Activated T-helper 9 cell treated with anti-CD3 and anti-CD28 coated beads, Interleukin-2, amount 50 U/mL, for 16 hours (primary cell): ENCODE measurements at places on chromosomes 16 and 17.

DNA sequence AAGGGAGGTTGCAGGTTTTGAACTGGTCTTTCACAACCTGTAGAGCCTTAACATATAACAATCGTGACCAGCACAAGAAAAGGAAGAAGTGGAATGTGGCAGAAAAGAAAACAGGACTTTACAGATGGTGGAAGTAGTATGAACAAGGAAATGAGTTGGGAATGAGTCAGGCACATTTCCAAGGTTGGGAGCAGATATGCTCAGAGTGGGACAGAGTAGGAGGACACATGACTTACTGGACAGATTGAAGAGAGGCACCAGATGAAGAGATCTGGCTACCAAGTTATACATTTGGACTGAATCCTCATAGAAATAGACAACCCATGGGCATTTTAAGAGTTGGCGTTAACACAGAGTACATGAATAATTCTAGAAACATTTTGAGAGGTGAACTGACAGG, 95.3 kb downstream of the ZNF18 start:
- DNase-seq, result no peak

- DNase-seq, result no peak
These were observed 9.0 kb downstream of the CRK start for GRCh38 chr17:1447052-1447451.

- DNase-seq, result no peak
These were observed 241.4 kb upstream of the DYNLRB2 start for GRCh38 chr16:80299416-80299815.

DNA sequence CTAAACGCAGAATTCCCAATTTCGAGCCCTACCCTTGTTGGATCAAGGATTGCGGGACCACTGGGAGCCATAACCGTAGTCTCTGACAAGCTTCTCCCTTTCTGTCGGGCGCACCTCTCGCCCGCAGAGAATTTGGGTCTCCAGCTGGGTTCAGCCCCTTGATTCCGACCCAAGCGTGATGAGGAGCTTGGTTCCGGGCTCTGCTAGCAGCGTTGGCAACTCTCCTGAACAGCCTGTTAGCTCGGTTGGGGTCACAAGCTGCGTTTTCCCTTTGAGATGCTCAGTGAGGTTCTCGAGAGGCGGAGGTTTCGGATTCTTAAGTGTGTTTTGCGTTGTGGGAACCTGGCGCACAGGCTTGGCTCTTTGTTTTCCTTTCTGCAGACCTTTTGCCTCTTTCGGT, 655 bp downstream of the ATXN1L start:
- DNase-seq, result no peak

GRCh38 chr16:8831450-8831849, 33.8 kb downstream of the PMM2 start:
- DNase-seq, result no peak

GRCh38 chr16:47699106-47699505, 238.0 kb downstream of the PHKB start:
- no peak for DNase-seq

DNA sequence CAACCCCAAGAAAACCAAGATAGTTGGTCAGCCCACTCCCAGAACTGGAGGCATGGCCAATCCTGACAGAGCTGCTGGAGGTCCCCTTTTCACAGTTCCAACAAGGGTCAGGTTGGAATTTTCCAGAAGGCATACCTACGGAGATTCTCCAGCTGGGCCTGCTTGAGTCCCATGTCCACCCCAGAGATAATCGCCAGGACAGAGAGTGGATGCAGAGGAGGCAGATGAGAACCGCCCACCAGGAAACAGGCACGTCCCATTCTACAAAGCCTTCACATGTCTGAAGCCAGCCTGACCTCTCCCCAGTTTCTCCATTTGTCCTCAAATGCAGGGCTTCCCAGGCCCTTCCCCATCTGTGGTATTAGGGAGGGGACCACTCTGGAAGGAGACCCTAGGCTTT, 47.4 kb upstream of the SMURF2 start:
- no peak for DNase-seq

GRCh38 chr16:13968835-13969234, 48.9 kb downstream of the ERCC4 start:
- DNase-seq, result no peak

DNA sequence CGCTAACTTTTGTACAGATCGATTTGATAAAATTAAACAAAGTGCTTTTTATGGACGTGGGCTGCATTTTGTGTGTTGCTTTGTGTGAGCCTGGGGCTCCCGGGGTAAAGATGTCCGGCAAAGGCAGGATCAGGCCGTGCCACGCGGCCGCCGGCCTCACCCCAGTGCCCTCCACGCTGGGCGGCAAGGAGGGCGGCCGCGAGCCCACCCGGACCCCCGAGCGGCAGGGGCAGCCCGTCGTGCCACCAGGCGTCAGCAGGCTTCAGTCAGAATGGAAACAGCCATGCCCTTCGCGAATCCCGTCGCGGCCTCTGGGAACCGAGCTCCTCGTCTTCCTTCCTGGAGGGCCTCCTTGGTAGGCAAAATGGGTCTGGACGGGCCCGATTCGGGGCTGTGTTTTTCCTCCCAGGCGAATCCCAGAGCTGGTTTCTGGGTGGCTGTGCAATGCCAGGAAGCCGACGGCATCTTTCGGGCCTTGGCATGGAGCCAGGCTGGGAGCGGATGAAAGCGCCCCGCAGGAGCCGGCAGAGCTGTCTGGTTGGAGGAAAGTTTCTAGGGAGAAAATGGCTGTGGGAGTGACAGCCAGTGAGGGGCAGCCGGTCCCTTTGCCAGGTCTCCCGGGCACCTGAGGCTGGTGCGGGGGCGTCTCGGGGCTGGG, 5.5 kb downstream of the SOX8 start:
- no peak for DNase-seq

DNA sequence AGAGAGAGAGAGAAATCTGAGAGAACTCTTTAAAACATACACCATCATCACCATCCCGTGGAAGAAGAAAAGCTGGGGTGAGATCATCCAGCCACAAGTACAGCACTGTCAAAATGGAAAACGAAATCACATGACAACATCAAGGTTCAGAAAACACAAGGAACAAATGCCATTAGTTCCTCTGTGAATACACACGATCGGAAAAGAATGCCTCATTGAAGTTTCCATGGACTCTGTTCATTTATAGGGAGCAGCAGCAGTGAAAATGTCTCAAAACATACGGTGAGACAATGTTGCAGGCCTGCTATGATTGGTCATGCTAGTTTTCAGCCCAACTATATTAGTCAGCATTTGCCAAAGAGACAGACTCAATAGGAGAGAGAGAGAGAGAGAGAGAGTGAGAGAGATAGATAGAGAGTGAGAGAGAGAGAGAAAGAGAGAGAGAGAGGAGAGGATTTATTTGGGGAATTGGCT, 4.4 kb downstream of the CFAP97D1 start:
- no peak for DNase-seq

- DNase-seq, result no peak
These were observed 55.7 kb downstream of the NT5M start for GRCh38 chr17:17358866-17359265.

- DNase-seq, result no peak
These were observed 28.0 kb downstream of the NXPH3 start for GRCh38 chr17:49603720-49604119.
